ENCODE measurements at places on chromosomes 5 and 9. TPM values are rescaled to one million over a fixed set of nuclear protein-coding genes. Genes with fewer than 3 reads are reported as not detected.

Gene CYSRT1
- 1.6 TPM for polyA plus RNA-seq

GRCh38 chr5:1409381-1410110, 35.7 kb downstream of the SLC6A3 start:
- no peak overlapping the region for H3K27ac ChIP-seq
- no peaks in the 10 kb centered on the region for H3K4me1 ChIP-seq
- no peaks in the 10 kb centered on the region for H3K27me3 ChIP-seq
- H3K4me3 ChIP-seq, result no peak overlapping the region

Gene GKAP1
- 0.51 TPM for polyA plus RNA-seq

Gene AHRR
- 7.1 TPM for polyA plus RNA-seq

GRCh38 chr5:40981420-40981819, 72.1 kb downstream of the C7 start:
- no peak overlapping the region for H3K4me3 ChIP-seq
- no peaks in the 10 kb centered on the region for H3K27me3 ChIP-seq
- H3K4me1 ChIP-seq, result no peaks in the 10 kb centered on the region
- H3K27ac ChIP-seq, result no peak overlapping the region

Gene HK3
- polyA plus RNA-seq, result not detected

DNA sequence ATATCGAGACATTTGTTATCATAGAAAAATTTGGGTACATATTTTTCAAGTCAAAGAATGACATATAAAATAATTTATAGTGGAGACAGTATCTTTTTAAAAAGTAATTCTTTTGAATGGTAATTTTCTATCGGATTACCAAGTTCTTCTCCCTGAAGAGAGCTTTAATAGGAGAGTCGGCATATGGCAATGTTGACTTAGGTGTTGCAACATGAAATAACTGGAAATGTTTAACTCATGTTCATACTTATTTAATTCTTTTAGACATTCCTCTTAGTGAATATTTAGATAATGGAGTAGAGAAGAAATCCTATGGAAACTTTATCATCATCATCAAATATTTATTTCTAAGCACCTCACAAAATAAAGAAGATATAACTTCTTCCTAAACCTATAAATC, 118.2 kb upstream of the CTNND2 start:
- no peaks in the 10 kb centered on the region for H3K36me3 ChIP-seq
- no peaks in the 10 kb centered on the region for H3K4me1 ChIP-seq
- no peak for DNase-seq
- H3K27me3 ChIP-seq, result no peaks in the 10 kb centered on the region
- no peak overlapping the region for H3K4me3 ChIP-seq

DNA sequence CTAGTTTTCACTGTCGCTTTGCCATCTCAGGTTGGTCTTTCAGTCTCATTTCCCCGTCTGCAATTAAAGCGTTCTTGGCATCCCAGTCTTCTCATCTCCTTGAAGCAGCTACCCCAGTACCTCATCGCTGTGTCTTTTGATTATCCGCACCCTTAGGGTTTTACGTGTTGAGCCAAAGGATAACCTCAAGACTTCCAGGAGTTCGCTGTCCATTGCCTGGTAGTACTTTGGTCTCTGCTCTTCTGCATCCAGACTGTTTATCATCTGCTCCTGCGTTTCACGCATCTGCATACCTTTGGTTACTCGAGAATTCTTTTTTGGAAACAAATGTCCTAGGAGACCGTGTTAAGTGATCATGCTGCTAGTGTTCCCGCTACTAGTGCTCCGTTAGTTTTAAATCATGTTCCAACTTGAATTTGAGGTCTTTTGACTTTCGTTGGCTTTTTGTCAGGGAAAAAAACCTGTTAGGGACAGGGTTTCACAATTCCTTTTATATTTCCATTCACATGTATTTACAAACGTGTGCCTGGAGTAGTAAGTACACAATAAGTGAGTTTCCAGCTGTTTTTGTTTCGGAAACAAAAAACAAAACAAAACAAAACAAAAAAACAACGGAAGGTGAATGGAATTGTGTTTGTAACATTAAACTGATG, 888 bp downstream of the RABGAP1 start:
- H3K4me3 ChIP-seq, result peak overlapping the region; percentile 92
- H3K36me3 ChIP-seq, result peaks cover 2% of the 10 kb centered on the region
- peaks cover 12% of the 10 kb centered on the region for H3K4me1 ChIP-seq
- peak; percentile 67 for DNase-seq
- peak overlapping the region; percentile 62 for H3K27ac ChIP-seq
- no peaks in the 10 kb centered on the region for H3K27me3 ChIP-seq

Gene SLC31A2
- polyA plus RNA-seq, result 9.8 TPM

DNA sequence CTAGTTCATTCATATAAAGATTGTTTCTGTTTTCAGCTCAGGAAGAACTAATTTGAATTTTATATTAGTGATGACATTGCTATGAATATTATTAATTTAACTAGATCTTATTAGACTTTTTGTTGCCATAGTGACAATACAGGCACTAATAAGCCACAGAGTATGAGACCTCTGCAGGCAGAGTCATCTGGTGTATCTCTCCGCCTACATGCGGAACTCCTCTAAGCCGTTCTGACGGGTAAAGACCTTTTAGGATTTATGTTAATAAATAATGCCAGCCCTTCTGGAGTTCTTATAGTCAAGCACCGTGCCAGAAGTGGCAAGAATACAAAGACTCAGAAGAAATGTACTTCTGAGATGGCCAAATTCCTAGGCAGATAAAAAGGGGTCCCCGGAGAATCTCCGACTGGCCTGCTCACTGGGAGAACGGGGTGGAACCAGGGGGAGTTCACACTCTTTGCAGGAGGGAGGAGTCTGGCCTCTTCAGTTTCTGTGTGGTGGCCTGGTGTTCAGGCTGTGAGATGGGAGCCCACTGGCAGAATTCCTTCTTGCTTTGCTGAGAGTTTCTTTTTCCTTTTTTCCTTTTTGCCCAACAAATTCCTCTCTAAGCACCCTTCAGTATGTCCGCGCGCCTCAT, 85.1 kb upstream of the IL12B start:
- DNase-seq, result no peak
- H3K4me1 ChIP-seq, result no peaks in the 10 kb centered on the region
- H3K27ac ChIP-seq, result no peak overlapping the region
- no peaks in the 10 kb centered on the region for H3K36me3 ChIP-seq
- H3K4me3 ChIP-seq, result no peak overlapping the region

DNA sequence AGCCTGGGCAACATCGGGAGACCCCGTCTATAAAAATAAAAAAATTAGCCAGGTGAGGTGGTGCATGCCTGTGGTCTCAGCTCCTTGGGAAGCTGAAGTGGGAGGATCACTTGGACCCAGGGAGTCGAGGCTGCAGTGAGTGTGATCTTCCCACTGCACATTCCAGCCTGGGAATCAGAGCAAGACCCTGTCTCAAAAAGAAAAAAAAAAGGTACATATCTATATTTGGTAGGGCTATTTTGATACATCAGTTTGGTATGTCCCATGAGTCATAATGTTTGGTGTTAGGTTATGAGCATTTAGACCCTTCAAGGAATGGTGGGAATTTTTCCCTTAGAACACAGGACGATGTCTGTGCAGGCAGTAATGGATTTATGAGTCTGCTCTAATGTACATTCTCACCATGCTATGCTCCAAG, 55.3 kb upstream of the POU4F3 start:
- H3K4me3 ChIP-seq, result no peak overlapping the region
- no peaks in the 10 kb centered on the region for H3K27me3 ChIP-seq
- DNase-seq, result peak; percentile 73
- peak overlapping the region; percentile 58 for H3K27ac ChIP-seq
- H3K36me3 ChIP-seq, result no peaks in the 10 kb centered on the region

DNA sequence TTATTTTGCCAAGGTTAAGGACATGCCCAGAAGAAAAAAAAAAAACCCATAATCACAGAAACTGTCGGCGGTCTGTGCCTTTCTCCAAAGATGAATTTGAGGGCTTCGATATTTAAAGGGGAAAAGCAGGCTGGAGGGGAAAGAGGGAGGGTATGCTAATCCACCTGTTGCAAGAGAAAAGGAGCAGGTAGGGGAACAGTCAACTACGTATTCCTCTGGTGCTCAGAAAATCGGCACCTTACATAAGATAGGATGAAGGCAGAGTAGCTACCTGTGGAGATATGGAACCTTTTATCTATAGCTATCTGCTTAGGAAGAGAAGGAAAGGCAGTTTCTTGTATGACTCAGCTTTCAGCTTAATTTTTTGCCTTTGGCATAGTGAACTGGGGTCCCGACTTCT, 77.7 kb downstream of the PTCD2 start:
- H3K4me3 ChIP-seq, result no peak overlapping the region
- H3K4me1 ChIP-seq, result peaks cover 5% of the 10 kb centered on the region
- no peak overlapping the region for H3K27ac ChIP-seq
- no peaks in the 10 kb centered on the region for H3K36me3 ChIP-seq
- no peaks in the 10 kb centered on the region for H3K27me3 ChIP-seq

Gene SPATA31A6
- not detected for polyA plus RNA-seq

- H3K4me1 ChIP-seq, result no peaks in the 10 kb centered on the region
- peak; percentile 34 for DNase-seq
- H3K27ac ChIP-seq, result no peak overlapping the region
Observed at GRCh38 chr5:148457183-148457620, 73.4 kb downstream of the FBXO38 start.

Gene TMC1
- 0.30 TPM for polyA plus RNA-seq
